ENCODE measurements at places on chromosomes 3 and 15.

GRCh38 chr3:133532951-133533350 lies 40.5 kb upstream of the CDV3 start:
- DNase-seq = no peak

DNA sequence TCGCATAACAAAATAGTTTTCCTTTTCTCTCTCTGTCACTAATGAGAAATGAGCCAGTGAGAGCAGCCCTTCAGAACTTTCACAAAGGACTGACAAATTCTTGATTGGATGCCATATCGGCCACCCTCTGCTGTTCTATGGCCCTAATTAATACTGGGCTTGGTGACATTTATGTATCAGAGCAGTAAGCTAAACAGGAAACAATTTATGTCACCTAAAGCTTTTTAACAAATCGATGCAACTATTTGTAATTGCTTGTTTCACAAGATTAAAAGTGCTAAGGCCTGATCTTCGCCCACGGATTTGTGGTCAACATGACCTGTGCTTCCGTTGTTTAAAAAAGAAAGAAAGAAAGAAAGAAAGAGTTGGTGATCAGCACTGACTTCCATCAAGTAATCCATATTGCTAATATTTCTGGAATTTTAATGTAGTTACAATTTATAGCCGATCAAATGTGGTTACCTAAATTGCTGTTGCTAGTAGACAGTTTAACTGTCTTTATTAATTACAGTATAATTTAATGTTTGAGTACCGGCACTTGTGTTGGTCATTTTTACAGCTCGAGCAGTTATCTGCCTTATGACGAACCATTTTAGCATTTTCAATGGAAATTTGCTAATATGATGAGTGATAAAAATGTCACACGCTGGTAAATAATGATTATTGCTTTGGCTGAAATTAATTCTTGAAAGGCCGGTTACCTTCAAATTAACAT lies 631.3 kb downstream of the FOXP1 start:
- no peak for DNase-seq

GRCh38 chr15:70503798-70504298 lies 259.5 kb downstream of the UACA start:
- DNase-seq = no peak

DNA sequence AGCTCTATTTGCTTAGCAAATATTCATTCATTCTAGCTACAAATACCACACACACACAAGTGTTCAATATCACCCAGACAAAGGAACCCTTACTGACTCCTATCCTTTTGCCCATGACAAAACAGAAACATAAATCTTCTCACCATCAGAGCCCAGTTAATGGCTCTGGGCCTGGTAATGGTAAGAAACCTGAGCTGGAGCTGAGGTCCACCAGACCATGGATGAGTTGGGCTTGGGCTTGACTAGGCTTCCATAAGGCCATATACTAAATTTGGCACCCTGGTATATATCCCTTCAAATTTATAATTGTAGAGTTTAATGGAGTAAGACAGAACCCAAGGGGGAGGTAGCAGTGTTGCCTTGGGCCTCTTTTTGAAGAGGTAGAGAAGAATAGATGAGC lies 29.4 kb downstream of the GPR176 start:
- no peak for DNase-seq

DNA sequence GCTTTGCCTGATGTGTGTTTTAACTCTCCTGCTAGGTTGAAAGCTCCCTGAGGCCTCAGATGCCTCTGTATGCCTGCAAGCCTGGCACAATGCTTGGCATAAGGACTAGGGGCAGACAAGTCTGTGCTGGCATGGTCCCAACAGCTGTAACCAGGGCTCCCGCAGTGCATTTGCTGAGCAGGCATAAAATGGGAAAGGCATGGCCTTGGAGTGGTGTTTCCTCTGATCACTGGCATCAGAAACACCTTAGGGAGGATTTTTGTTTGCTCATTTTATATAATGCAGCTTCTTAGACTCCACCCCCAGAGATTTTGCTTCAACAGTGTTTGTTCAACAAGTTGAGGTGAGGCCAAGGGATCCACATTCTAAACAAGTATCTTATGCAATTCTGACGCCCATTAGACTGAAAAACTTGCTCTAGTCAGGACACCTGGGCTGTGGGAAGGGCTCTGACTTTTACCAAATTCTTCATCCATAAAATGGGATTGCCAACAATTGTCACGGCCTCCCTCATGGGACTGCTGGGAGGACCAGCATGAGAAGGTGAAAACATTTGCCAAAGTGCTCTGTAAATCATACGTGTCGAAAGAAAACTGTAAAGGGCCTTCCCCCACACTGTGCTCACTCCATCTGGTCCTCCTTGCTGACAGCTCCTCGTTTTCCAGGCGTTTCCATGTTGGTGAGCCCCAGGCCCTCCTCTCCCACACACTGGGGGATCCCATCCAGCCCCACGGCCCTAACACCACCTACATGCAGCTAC lies 43.1 kb downstream of the STARD5 start:
- no peak for DNase-seq

GRCh38 chr3:169811631-169812331 lies 889 bp upstream of the LRRIQ4 start:
- DNase-seq = no peak

DNA sequence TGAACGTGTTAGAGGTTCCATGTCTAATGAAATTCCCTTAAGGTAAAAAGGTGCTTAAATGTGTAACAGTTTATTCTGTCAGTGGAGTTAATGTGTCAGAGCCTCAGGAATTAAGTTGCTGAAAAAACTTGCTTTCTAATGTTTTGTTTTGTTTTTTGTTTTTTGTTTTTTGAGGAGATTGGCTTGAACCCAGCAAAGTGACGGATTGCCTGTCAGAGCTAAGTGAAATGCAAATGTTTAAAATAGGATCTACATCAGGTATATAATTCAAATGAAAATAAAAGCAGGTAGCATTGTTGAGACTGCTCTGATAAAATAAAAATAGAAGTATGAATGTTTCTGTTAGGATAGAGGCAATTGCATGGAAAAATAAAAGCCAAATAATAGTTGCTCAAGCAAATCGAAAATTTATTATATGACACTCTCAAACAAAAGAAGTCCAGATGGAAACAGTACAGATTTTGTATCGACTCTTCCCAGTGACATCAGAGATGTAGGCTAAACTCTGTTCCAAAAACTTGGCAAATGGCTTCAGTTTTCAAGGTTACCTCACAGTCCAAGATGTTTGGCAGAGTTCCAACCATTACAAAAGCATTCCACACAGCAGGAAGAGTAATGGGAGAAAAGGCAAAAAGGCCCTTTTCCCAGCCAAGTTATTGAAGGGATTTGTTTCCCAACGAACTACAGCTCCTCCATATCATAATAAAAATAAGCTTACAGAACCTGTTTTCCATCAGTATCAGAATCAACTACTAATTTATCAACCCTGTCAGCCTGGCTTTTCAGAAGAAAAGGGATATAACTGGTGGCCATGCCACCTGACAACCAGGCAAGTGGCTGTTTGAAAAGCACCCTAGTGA lies 291.0 kb downstream of the TBL1XR1 start:
- no peak for DNase-seq

DNA sequence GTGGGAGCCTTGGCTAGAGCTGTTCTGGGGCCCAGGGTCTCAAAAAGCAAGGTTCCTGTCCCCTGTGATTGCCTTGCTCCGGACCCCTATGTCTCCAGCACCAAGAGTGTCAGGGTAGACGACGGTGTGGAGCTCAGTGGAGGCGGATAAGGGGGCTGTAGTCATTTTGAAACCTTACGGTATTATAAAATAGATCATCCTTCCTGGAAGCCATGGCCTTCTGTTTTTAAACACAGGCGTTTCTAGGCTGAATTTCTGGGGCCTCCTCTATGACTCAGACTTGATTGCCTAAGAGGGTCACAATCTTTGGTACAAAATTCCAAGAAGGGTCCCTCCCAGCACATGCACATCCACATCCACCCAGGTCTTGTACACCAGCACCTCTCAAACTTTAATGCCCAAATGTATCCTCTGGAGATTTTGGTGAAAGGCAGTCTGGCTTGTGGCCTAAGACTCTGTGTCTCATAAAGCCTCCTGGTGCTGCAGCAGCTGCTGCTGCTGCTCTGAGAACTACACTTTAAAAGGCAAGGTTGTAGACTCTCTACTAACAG lies 70.5 kb upstream of the XCR1 start:
- DNase-seq = no peak

DNA sequence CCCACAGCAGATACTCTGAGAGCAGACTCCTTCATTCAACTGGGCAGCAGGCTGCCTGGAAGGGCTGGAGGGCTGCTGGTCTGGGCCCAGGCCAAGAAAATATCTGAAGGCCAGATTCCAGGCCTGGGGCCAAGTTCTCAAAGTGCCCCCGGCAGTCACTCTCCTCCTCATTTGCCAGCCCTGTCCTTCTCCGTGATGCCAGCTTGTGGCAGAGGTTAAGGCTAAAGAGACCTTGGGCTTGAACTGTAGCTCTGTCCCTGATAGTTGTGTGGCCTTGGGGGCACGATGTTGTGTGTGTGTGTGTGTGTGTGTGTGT lies 39.0 kb downstream of the FAM3D start:
- DNase-seq = no peak

DNA sequence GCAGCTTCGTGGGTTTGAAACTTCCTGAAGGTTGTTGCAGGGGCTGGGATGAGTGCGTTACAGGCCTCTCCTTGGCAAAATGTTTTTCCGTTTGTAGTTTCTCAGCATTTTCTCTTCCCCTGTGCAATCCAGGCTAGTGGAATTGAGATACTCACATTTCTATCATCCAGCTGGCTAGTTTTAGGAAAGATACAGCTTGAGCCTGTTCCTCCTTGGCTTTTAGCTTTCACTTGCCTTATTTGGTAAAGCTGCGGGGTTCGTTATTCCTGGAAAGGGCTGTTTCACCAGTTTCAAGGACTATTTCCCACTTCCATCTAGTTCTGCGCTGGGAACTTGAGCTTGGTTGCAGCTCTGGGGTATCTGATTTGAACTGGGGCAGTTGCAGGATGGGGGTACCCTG lies 90.3 kb downstream of the ITPR1 start:
- no peak for DNase-seq

DNA sequence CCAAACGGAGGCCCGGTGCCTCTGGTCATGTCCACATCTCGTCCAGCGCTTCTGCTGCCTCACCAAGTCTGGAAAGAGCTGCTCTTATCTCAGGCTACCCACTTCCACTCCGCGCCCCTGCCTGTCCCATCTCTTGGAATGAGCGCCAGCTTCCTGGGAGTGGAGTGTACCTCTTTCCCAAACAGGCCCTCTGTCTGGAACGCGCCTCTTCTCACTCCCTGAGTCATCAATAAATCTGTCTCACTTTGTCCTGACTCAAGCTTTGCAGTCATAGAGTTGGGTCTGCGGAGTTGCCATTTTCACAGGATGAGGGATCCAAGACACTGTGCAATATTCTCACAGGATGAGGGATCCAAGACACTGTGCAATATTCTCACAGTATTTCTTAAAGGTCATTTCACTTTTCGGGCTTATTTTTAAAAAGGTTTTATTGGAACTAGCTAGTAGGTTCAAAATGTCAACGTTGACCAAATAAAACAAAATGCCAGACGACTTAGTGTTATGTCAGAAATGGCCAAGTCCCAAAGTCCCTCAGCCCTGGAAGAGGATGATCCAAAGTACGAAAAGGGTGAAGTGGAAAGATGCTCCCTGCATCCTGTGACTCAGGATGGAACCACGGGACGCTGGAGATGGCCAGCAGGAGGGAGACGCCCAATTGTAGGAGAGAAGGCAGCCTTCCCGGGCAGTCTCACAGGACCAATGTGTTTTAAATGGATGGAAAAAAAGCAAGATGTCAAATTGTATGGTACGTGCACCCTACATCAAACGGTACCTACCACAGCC lies 81.1 kb downstream of the CHSY1 start:
- no peak for DNase-seq

GRCh38 chr3:133494469-133494868 lies 79.0 kb upstream of the CDV3 start:
- DNase-seq = no peak

GRCh38 chr3:124607163-124607562 lies 123.1 kb upstream of the UMPS start:
- no peak for DNase-seq

DNA sequence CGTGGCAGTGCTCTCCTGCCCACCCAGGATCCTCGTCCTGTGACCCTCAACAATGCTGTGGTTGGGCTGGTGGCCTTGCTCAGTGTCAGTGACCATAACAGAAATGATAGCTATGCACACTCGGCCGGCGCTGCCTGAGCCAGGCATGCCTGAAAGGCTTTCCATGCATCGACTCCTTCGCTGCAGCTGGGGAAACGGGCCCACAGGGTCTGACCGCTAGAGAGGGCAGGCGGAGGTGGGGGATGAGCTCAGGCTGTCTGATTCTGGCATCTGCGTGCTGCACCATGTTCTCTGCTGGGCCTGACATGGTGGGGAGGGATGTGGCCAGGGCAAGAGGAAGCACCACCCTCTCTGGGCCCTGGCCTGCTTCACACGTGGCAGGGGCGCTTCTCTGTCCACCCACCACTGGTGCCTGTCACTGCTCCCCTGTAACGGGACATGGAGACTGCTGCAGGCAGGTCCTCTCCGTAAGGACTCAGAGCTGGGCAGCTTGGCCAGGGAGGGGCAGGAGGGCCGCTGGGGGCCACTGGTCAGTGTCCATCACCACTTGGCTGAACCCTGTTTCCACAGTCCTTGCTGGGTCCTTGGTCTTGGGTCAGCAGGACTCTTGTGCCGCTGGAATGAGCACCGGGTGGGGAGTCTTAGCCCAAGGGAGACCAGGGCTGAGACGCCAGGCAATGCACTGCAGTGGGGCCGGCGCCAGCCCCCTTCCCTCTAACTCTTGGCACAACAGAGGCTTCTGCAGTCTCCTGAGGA lies 64.1 kb upstream of the RPL32 start:
- no peak for DNase-seq

GRCh38 chr15:83323296-83323711 lies 38.8 kb upstream of the BNC1 start:
- DNase-seq = no peak

DNA sequence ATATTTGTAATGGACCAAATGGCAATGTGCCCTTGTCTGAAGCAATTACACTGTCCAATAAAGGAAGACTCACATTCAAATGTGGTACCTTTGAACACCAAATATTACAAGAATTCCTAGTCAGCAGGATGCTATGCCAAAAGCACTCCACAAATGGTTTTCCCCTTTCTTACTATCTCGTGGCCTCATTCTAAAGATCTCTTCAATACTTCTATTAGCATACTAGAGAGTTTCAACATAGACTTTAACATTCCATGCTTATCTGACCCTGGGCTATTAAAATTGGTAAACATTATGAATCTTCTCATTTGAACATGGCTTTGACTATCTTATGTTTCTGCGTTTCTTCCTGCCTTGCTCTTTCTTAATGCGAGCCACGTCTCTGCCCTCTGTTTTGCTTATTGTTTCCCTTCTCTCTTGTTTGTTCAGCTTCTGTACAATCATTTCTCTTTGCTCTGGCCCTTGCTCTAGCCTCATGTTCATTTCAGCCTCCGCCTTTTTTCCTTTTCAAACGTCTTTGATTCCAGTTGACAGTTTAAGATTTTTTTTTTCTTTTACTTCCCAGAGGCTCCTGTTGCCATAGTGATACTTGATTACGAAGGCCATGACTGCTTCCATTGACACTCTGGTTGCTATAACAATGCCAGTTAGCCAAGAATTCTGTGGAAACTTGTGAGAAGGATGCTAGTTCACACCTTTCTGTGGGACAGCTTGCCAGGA lies 49.5 kb upstream of the SLC9A9 start:
- DNase-seq = no peak

GRCh38 chr15:100348578-100348977 lies 6.8 kb upstream of the ADAMTS17 start:
- no peak for DNase-seq

All from stimulated activated CD8-positive, alpha-beta memory T cell treated with anti-CD3 and anti-CD28 coated beads, Interleukin-4, amount 100 ng/mL, for 24 hours (primary cell).